Tibial nerve (tissue), 4 donors: ENCODE measurements at places on chromosomes 5 and 9. TPM values are rescaled to one million over a fixed set of nuclear protein-coding genes. Genes with fewer than 3 reads are reported as not detected.

- no peak for DNase-seq
Observed at GRCh38 chr9:21153336-21154017, 11.8 kb upstream of the IFNW1 start.

GADD45G gene
- 5.7 TPM for total RNA-seq

GRCh38 chr9:129111528-129112151, 425 bp downstream of the PTPA start:
- peak; percentile 8 for DNase-seq

DNA sequence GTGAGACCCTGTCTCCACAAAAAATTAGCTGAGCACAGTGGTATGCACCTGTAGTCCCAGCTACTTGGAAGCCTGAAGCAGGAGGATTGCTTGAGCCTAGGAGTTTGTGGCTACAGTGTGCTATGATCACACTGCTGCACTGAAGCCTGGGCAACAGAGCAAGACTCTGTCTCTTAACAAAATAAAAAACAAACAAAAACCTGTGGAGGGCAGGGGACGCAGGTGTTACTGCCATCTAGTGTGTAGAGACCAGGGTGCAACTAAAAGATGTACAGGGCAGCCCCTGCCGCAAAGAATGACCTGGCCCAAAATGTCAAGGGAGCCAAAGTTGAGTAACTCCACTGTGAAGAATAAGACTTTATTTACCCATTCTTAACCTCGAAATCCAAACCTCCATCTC, 27.1 kb downstream of the ASPN start:
- DNase-seq = no peak

- DNase-seq = no peak
Observed at GRCh38 chr9:128901822-128902221, 19.0 kb upstream of the PHYHD1 start.
